Kidney epithelial cell (primary cell): ENCODE measurements at places on chromosomes 1 and 21. TPM values are rescaled to one million over a fixed set of nuclear protein-coding genes. Genes with fewer than 3 reads are reported as not detected.

RNF223 gene
- total RNA-seq = 5.4 and 7.5 TPM in 2 replicates

DNA sequence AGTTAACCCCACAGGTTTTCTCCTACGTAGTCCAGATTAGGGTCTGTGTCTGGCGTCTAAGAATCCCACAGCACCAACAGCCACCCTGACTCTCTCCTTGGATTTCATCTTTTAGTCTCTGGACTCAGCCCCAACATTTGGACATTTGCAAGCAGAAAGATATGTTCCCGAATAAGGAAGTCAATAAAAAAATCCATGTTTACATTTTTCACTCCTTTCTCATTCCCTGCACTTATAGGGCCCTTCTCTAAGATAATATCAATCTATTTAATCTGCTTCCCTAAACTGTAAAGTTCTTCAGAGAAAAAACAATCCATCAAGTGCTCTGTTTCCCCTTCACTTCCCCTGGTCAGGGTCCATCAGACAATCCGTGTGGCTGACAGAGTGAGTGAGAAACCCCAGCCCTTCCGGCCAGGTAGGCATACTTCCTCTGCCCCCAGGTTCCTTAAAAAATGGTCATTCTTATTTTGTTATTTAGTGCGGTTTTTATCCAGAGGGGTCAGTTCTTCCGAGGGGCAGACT lies 105.9 kb upstream of the CDC42BPA start:
- DNase-seq = no peak

- no peak for DNase-seq
Measured at GRCh38 chr1:187551061-187551460, 722.3 kb downstream of the PLA2G4A start.

DNA sequence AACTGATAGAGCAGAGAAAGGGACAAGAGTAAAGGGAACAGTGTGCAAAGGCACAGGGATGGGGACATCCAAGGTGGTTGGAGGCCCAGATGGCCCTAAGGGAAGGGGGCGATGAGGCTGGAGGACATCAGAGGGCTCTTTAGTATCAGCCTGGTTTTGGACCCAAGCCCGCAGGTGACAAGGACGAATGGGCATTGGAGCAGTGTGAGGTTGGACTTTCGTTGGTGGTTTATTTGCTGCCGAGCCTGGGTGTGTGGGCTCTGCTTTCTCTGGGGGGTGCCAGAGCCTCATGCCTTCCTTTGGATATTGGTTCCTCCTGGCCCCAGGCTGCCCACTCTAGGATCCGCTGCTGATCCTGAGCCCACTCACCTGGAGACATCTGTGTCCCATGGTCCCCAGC lies 12.1 kb downstream of the FOXO6 start:
- DNase-seq = no peak

ATP6V0B gene
- total RNA-seq = 298 and 308 TPM in 2 replicates

- no peak for DNase-seq
Measured at GRCh38 chr1:207054491-207054890, 1.4 kb downstream of the PFKFB2 start.

DNA sequence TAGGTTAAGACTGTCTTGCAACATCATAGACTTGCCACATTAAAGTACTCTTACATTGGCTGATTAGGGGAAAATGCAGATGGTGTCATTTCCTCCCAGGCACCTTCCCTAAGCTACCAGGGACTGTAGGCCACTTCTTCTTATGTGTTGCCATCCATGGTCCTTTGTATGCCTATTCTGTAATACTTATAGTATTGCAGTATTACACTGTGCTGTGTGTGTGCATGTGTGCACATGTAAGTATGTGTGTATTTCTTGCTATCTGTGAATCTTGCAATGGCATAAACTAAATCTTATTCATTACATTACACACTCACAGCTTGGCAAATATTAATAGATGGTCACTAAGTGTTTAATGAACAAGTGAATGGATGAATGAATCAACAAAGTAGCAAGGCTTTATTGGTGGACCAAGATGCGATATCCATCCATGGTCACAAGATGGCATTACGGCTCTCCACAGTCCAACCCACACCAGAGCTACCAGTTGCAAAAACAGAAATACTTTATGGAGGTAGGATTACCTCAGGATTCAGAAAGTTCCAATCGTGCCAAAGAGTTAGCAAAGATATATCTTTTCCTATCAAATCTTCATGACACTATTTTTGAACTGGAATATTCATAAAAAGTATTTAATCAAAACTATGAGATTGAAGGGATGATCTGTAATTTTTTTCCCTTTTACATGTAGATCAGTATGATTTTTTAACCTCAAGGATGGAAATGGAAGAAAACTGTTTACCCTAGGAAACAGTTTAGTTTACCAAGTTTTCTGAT lies 160.2 kb downstream of the DENND1B start:
- DNase-seq = no peak

CD1D gene
- total RNA-seq = 0.34 and 0.67 TPM in 2 replicates

- DNase-seq = no peak
Measured at GRCh38 chr1:57163325-57163724, 197.5 kb upstream of the C8B start.

DNA sequence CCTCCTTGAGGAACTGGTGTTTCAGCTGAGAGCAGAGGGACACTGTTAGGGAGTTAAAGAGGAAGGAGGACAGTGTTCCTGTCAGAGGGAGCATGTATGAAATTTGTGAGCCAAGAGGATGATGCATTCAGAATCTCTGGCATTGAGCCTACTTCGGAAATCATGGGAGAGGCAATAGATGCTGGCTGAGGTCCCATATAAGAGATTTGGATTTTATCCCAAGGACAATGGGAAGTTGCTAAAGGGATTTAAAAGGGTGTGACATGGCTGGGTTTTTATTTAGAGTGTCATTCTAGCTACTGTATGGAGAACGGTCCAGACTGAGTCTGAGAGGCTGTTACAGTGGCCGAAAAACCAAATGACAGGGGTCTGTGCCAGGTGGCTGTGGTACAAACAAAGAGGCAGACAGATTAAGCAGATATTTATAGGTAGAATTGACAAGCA lies 403.2 kb upstream of the B3GALT2 start:
- DNase-seq = no peak

DNA sequence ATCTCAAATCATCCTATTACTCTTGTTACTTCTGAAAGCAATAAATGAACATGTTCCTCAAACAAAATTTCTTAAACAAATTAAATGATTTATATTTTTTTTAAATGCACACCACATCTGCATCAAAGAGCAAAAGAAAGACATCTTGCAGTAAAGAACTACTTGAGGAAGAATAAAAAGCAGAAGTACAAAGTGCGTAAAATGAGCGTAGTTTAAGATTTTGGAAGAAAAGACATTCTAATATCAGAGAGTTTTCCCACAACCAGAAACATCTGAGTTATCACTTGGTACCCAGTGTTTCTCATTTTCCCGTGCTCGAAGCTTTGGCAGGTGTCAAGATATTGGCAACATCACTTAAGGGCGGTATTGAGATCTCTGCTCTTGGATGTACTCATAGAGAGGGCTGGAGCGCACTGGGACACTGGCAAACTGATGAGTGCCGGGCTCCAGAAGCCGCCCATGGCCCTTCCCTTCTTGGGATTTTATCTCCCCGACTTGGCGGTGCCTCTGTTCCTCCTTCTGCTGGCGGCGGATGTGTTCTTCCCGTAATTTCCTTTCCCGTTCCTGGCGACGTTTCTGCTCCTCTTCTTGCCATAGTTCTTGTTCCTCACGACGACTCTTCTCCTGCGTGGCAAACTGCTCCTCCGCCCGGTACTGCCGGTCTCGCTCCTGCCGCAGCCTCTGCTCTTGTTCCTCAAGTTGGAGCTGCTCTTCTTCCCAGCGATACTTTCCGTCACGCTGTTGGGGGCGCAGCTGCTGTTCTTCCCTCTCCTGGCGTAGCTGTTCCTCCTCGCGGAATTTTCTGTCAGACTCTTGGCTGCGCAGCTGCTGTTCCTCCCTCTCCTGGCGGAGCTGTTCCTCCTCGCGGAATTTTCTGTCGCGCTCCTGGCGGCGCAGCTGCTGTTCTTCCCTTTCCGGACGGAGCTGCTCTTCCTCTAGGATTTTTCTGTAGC lies 7.9 kb downstream of the TCHH start:
- no peak for DNase-seq

DNA sequence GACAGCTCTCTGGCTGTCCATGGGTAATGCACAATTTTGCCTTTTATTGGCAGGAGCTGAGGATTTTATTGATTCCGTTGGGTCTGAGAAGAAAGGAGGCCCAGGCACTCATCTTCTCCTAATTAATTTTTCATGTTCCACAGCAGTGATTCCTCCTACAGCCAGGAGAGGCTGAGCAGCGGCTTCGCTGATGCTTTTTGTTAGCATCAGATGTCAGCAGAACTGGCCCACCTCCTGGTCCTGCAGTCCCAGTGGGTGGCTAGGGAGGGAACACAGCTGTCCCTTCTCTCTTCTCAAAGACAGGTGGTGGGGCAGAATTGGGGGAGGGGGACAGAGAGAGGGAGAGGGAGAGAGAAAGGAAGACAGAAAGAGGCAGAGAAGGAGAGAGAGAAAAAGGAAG lies 5.7 kb downstream of the MT1HL1 start:
- DNase-seq = no peak

SH2D2A gene
- 2.3 and 4.9 TPM in 2 replicates for total RNA-seq

GRCh38 chr1:228021355-228022030 lies 14.7 kb downstream of the WNT3A start:
- DNase-seq = no peak

DNA sequence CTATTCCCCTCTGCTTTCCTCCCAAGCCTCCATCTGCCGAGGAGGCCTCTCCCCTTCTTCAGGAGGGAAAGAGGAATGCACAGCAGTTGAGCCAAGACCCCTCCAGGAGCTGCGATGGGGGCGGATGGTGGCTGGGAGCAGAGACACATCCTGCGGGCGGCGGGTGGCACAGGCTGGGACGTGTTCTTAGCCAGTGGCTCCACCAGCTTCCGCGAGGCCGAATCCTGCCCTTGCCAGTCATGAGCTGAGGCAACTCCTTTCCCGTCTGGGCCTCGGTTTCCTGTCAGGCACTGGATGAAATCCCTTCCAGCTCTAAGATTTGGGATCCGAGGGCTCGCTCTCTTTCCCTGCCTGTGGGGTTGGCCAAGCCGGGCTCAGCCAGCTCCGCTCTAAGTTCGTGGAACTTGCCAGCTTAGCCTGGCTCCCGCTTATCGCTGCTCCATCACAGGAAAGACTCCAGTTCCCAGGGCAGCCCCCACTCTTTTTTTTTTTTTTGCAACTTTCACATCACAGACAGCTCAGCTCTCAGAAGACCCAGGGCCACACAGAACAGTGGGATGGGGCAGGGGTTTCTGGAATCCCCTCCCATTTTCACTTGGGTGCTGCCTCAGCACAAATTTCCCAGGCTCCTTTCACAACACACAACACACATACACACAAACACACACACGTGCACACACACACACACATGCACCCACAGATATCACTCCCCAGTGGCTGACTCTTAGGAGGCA lies 506 bp downstream of the MYOM3 start:
- DNase-seq = no peak

TMEM54 gene
- 99.0 and 162 TPM in 2 replicates for total RNA-seq

GRCh38 chr1:37486680-37487618 lies 12.6 kb downstream of the ZC3H12A start:
- DNase-seq = no peak

- DNase-seq = no peak
Measured at GRCh38 chr1:185567440-185567839, 166.8 kb upstream of the HMCN1 start.
